ENCODE measurements at places on chromosomes 11 and 22.

- peak; percentile 4 for DNase-seq
Measured at GRCh38 chr11:16738947-16739815, 734 bp downstream of the C11orf58 start.

DNA sequence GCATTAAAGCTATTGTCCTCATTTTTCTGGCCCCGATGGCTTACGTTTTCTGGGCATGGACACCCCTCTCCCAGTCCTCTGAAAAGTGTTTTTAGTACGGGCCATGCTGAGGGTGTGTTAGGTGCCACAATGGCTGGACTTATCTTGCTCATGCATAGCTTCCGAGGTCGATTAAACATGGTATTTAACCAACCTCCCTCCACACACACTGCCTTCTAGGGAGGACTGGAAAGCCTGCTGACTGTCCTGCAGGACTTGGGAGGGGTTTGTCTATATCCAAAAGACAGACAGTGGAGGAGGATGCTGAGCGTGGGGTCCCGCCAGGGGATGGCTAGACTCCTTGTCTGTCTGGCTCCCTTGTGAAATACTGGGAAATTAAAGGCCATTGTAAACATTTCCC is 95.3 kb downstream of the FBXO7 start:
- DNase-seq, result no peak

DNA sequence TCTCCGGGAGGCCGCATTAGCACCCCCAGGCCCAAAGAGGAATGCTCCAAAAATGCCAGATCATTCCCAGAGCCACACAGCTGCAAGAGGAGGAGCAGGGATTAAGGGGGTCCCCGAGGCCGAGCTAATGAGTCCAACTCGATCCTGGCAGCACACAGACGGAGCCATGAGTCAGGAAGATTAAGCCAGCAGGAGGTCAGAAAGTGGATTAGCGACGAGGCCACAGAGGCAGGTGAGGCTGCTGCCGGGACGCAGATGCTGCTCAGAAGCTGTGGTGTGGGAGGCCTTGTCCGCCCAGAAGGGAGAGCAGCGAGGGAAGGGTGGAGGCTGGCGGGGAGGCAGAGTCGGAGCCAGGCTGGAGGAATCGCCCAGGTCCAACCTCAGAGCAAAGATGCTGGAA is 120.5 kb downstream of the SHANK2 start:
- DNase-seq, result no peak

DNA sequence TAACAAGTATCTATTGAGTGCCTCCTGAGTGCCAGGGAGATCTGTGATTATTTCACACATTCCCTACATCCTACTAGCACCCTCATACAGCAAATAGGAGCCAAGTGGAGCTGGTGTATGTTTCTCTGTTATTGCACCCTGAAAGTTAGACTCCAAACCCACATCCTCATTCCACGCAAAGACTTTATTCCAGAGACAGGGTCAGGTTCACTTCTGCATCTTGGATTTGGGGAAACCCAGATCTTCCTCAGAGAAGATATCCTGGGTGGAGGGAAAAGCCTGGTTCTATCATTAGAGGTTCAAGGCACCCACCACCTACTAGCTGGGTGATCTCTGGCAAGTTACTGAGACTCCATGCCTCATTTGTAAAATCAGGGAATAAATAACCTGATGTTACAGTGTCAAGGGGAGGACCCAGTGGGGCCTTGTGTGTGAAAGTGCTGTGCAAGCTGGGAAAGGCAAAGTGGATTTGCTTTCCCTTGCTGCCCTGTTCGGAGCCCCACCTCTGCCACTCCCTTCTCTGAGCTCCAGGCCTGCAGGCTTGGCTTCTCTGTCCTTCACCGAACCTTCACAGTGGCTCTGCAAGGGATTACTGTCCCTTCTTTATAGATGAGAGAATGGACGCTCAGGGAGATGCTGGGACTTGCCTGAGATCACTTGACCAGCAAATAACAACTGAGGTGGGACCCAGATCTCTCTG is 991 bp upstream of the SLCO2B1 start:
- DNase-seq, result no peak

GRCh38 chr22:36659762-36660509 is 43.6 kb downstream of the CACNG2 start:
- no peak for DNase-seq

GRCh38 chr11:131999084-131999483 is 628.7 kb downstream of the NTM start:
- no peak for DNase-seq

- DNase-seq, result no peak
Measured at GRCh38 chr11:45641961-45642360, 23.5 kb downstream of the CHST1 start.

DNA sequence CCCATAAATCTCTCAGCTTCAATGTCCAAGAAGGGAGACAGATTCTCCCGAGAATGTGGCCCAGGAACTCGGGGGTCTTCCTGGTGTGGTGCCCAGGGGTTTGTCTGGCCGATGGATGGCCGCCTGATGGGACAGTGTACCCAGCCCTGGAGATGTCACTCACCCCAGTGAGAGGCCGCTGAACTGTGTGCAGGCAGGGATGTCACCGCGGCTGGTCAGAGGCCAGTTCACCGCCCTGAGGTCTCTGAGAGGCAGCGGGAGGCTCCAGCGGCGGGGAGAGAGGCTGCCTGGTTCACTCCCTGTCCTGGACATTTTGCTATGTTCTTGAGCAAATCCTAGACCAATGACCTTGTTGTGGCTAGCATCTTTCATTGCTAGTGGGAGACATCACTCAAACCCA is 1349.5 kb downstream of the BRD1 start:
- no peak for DNase-seq

DNA sequence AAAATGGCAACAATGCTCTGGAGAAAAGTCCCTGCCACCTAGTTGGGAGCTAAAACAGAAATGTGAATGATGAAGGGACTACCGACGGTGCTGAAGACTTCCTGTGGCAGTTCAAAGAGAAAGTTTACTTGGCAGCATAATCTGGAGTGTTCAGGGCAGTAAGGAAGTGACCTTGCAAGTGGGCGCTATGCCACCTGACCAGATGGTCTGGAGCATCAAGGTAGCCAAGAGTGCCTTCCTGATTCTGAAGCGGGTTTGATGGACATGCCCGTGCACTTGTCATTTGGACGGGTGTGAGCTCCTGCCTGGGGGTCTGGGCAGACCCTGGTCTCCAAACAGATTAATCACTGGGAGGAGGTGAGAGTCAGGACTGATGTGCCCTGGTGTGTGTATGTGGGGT is 1.8 kb upstream of the SNX19 start:
- DNase-seq, result no peak

- no peak for DNase-seq
Measured at GRCh38 chr11:111840143-111840542, 31.2 kb downstream of the ALG9 start.

- DNase-seq, result no peak
Measured at GRCh38 chr11:121350314-121351082, 57.9 kb downstream of the SC5D start.

- no peak for DNase-seq
Measured at GRCh38 chr11:94310191-94310875, 6.0 kb downstream of the IZUMO1R start.

- DNase-seq, result no peak
Measured at GRCh38 chr22:49151256-49152126, 676.2 kb downstream of the BRD1 start.

DNA sequence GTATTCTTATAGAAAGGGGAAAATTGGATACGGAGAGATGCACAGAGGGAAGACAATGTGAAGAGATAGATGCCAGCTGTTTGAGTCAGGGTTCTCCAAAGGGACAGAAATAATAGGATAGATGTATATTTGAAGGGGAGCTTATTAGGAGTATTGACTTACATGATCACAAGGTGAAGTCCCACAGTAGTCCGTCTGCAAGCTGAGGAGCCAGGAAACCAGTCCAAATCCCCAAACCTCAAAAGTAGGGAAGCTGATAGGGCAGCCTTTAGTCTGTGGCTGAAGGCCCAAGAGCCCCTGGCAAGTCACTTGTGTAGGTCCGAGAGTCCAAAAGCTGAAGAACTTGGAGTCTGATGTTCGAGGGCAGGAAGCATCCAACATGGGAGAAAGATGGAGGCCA is 569.6 kb upstream of the LARGE1 start:
- no peak for DNase-seq

DNA sequence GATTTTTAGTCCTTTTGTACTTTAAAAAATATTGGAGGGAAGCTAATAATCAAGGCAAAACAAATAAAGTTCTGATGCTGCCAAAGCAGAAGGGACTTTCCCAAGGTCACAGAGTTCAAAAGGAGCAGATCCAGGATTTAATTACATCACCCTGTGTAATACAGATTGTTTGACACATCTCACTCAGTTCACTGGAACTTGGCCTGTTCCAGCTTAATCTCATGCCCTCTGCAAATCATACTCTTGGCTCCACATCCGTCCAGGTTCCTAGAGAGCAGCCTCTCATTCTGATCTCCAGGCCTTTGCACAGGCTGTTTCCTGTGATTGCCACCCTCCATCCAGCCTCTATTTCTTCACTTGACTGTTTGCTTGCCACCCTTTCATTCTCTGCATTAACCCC is 151.7 kb downstream of the SPON1 start:
- no peak for DNase-seq

DNA sequence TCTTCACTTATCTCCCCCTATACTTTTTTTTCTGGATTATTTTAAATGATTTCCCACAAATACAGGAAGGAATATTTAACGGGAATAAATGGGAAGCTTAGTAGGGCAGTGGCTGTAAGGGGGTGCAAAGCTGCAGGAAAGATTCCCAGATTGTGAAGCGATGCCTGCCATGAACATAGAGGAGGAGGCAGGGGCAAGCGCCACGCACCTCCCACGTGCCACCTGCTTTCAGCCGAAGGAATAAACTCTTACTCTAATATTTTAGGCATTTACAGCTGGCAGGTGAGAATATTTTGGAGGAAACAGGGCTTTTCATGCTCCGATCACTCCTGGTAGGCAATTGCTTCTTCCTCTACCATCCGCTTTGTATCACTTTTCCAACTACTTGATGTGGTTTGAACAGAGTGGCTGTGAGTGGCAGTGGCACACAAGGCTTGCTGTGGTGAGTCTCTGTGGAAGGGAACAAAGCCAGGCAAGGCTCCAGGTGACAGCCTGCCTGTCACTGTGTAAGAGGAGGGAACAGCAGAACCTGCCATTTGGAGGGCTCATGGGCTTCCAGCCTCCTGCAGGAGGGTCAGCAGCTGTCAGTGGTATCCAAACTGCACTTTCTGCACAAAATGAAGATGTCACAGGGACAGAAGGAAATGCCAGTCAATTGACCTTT is 54.5 kb upstream of the PLET1 start:
- no peak for DNase-seq

- DNase-seq, result no peak
Measured at GRCh38 chr11:111983187-111983986, 41.8 kb upstream of the DLAT start.

DNA sequence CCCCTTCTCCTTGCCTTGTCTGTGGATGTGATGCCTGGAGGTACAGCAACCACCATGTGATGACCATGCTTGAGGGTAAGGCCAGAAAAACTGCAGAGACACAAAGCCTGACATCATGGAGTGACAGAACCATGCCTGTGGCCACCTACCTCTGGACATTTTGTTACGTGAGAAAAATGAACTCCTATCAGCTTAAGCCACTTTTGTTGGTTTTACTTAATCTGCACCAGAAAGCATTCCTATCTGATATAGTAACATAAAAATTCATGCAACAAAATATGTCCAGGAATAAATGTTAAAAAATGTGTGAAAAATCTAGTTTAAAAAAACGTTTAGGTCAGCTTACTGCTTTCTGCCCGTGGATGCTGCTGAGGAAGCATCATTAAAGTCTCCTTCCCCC is 42.6 kb upstream of the P4HA3 start:
- no peak for DNase-seq

GRCh38 chr11:38392176-38392575 is 1794.1 kb upstream of the RAG2 start:
- DNase-seq, result no peak

DNA sequence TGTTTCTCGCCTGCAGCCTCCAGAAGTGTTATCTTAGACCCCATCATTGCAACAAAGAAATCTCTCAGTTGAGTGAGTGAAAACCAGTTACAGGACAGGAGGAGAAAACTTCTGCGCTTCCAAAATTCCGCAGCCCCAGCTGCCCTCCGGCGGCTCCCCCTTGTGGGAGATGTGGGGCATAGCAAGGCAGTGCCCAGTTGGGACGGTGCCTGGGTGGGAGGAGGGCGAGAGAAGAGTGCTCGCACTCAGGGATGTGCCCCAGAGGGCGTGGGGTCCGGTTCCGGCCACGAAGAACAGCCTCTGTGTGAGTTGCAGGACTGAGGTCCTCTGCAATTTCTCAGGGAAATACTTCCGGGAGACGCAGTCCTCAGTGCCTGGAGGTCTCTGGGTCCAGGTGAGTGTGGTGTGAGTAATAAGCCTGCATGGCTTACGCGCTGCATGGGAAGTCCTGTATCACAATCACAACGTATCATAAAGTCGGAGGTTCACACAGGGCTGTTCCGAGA is 87.0 kb upstream of the BLID start:
- peak; percentile 42 for DNase-seq

- peak; percentile 31 for DNase-seq
Measured at GRCh38 chr22:42933485-42934091, 76.5 kb upstream of the ARFGAP3 start.

DNA sequence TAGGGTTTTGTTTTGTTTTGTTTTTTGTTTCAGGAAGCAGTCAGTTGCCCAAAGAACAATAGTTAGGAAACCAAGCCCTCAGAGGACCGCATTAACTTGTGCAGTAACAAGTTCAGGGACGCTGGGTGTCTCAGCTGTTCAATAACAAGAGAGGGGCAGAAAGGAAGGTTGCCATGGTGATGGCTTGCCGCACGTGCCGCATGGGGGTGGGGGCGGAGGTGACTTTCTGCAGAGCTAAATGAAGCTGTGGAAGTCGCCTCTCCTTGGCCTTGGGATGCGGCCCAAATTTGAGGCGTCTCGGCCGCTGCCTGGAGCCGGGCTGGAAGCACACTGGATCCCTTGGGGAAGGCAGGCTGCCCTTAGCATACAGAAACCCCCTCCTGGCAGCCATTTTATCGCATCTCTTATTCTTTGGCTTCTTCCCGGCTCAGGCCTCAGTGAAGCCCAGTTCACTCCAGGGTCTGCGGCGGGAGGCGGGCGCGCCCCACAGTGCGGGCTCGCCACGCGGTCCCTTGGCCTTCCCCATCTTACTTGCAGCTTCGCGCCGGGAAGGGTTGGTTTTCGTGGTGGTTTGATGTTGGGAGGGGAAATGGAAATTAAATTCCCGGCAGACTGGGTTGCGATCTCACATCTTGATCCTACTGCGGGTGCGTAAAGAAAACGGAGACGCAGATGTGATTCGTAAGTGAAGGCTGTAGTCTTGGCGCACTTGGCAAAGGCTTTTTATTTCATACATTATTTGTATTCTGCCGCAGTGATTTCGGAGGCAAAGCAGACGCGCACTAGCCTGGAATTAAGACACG is 94.3 kb downstream of the SLC17A6 start:
- no peak for DNase-seq

- DNase-seq, result peak; percentile 92
Measured at GRCh38 chr11:128318856-128319474, 268.4 kb downstream of the ETS1 start.

DNA sequence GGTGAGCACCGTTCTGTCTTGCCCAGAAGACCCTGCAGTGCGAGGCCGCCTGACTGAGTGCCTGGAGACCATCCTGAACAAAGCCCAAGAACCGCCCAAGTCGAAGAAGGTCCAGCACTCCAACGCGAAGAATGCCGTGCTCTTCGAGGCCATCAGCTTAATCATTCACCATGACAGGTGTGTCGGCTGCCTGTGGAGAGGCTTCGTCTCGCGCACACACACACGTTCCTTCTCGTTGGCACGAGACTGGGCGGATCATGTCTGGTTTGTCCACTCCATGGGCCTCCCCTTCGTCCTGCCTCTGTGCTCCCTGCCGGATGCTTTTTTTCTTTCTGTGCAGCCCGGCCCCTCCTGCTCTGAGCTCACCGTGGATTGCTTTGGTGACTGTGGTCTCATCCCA is 51.1 kb downstream of the MUC6 start:
- no peak for DNase-seq

Data from activated CD4-positive, alpha-beta T cell treated with anti-CD3 and anti-CD28 coated beads, Interleukin-2, Interleukin-4, amounts not matched to agents 100 ng/mL and 50 ng/mL, durations not matched to agents 16 hours and 8 hours (primary cell).